ENCODE measurements at places on chromosomes 7 and 10. TPM values are rescaled to one million over a fixed set of nuclear protein-coding genes. Genes with fewer than 3 reads are reported as not detected.
A peak's percentile ranks its signal among the peaks of the same experiment; 100 is the strongest.

Gene TRIM50
- total RNA-seq = not detected

Gene FHIP2A
- total RNA-seq = 23.2 TPM

Gene CNPY1
- total RNA-seq = not detected

Gene SYT15
- 0.69 TPM for total RNA-seq

Gene NPTX2
- total RNA-seq = not detected

Gene SLC26A4
- total RNA-seq = 0.78 TPM

DNA sequence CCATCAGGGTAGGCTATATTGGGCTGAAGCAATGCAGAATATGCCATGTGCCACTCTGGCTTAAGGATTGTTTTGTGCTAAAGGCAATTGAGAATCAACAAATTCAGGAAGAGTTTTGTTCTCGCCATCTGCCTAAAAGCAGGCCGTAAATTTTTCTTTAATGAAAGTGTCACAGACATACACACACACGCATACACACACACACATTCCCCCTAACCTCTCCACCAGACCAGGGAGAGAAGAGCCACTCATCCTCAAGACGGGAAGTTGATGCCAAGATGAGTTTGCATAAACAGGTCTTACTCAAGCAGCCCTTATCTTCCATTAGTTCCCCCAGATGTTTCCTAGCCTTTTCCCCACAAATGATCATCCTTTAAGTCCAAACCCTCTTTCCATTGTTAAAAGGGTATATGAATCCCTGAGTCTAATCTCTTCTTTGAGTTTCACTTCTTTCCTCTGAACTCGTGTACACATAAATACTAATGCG lies 59.6 kb upstream of the TRIM24 start:
- H3K4me3 ChIP-seq = no peak overlapping the region
- no peaks in the 10 kb centered on the region for H3K27me3 ChIP-seq
- H3K4me1 ChIP-seq = no peaks in the 10 kb centered on the region
- no peak for DNase-seq
- no peak overlapping the region for H3K27ac ChIP-seq

- H3K4me1 ChIP-seq = no peaks in the 10 kb centered on the region
- H3K27ac ChIP-seq = no peak overlapping the region
- DNase-seq = no peak
- H3K36me3 ChIP-seq = no peaks in the 10 kb centered on the region
- H3K4me3 ChIP-seq = no peak overlapping the region
These were observed 177.6 kb downstream of the PLPP4 start for GRCh38 chr10:120634659-120635058.

DNA sequence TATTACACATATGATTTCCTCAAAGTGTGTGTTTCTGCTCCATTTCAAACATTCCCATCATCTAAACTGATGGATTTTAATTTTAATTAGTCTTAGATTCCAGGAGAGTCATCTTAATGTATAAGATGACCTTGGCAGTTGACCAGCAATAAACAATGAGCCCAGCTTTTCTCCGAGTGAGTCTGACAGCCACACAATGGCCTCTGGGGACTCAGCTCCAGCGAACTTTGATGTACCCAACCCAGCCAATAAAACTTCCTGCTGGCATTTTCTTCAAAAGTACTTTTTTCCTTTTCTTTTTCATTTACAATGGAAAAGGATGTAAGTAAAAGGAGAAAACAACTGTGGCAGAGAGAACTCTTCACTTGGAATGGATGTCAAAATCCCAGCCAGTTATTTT lies 139.1 kb upstream of the CTBP2 start:
- no peaks in the 10 kb centered on the region for H3K36me3 ChIP-seq
- H3K27ac ChIP-seq = no peak overlapping the region
- DNase-seq = no peak

DNA sequence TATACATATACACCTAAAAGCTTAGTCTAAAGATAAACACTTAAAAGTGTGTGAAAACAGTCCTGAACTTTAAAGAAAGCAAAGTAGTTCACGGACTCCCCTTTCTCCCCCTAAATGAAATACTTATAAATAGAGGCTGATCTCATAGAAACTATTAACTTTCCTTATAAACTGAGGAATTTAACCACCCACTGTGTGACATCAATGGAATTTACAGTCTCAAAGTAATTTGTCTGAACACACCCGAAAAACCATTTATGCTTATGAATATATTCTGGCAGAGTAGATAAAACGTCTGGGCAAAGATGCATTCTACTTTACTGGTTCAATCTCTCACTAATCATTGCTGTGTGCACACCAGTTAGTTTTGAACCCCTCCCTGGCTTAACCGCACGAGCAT lies 181.8 kb upstream of the DGKB start:
- H3K27ac ChIP-seq = no peak overlapping the region
- H3K36me3 ChIP-seq = no peaks in the 10 kb centered on the region
- H3K4me1 ChIP-seq = no peaks in the 10 kb centered on the region
- H3K4me3 ChIP-seq = no peak overlapping the region

DNA sequence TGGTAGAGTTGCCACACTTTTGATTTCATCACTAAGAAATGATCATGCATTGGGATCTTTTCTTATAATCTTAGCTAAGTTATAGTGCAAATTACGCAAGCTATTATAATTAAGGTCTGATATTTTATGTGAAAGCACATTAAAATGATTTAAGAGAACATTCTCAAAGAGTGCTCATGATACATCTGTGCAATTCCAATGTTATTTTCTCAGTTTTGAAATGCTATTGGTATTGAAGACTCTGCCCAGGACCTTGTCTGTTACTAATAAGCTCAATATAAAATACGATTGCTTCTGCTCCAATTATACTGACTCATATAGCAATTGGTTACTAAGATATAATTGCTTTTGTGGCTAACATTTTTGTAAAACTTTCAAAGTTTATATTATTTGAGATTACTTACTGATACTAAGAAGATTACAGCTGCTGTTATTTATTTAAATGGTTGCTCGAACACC lies 180.9 kb downstream of the ADAM12 start:
- H3K4me1 ChIP-seq = no peaks in the 10 kb centered on the region
- no peaks in the 10 kb centered on the region for H3K27me3 ChIP-seq
- no peak for DNase-seq
- H3K36me3 ChIP-seq = no peaks in the 10 kb centered on the region
- no peak overlapping the region for H3K27ac ChIP-seq

- H3K4me1 ChIP-seq = peaks cover 15% of the 10 kb centered on the region
- DNase-seq = no peak
- no peak overlapping the region for H3K27ac ChIP-seq
- peaks cover 88% of the 10 kb centered on the region for H3K27me3 ChIP-seq
- H3K4me3 ChIP-seq = no peak overlapping the region
- H3K36me3 ChIP-seq = no peaks in the 10 kb centered on the region
These were observed 288.3 kb upstream of the NFE2L3 start for GRCh38 chr7:25863729-25864110.

DNA sequence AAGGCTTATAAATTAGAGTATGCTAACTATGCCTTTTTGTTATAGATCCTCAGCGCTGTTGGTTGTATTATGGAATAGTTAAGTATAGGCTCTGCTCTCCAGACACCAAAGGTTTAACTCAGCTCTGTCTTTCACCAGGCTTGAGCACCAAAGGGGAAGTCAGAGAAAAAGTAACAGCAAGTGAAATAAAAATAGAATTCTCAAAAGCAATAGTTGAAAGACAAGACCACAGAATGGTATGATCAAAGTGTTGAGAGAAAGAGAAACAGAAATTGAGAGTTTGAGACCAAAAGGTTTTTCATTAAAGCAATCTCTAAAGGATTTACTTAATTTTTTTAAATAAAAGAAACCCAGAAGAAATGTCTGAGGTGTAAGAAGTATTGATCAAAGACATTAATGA lies 529.8 kb upstream of the C7orf33 start:
- H3K27ac ChIP-seq = no peak overlapping the region
- no peaks in the 10 kb centered on the region for H3K4me1 ChIP-seq
- no peak for DNase-seq
- no peaks in the 10 kb centered on the region for H3K36me3 ChIP-seq
- no peak overlapping the region for H3K4me3 ChIP-seq
- H3K27me3 ChIP-seq = no peaks in the 10 kb centered on the region

DNA sequence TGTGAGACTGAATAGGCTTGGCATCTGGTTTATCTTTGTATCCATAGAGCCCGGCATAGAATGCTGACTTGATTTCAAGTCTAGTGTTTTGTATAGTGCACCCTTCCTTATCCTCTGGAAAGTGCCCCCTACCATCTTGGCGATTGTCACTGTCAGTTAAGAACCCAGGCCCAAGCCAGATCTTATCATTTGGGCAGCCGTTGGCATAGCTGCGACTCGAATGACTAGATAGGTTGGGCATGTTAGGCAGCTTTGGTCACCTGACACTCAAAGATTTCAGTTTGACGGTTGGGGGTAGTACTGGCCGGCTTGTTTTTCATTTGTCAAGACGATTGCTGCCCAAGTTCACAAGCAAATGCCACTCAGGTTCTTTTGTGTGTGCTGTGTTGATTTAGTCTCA lies 6.6 kb downstream of the NIPSNAP2 start:
- DNase-seq = no peak
- H3K27ac ChIP-seq = no peak overlapping the region
- H3K36me3 ChIP-seq = no peaks in the 10 kb centered on the region

DNA sequence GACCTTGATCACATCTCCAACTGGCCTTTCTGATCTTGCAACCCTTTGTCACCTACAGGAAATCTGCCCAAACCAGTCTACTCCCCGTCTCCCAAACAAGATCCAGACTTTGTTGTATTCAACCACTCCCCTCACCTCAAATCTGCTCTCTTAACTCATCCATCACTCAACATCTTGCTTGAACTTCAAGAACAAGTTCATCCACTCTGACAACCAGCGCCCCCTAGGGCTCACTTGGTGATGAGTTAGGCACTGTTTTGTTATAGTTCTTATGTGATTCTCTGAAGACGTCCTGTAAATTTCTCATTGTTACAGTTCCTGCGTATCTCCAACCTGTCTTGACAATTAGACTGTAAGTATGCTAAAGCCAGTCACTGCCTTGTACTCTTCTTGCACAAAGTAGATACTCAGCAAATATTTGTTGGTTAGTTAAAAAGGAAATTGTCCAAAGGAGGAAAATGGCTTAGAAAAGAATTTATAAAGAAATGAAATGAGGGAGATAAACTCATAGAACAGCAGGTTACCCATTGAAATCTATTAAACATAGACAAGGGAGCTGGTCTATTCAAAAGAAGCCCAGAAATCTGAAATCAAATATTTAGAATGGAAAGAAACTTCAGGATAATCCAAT lies 5.3 kb downstream of the FRMD4A start:
- H3K4me1 ChIP-seq = no peaks in the 10 kb centered on the region
- no peak overlapping the region for H3K4me3 ChIP-seq
- peaks cover 5% of the 10 kb centered on the region for H3K27me3 ChIP-seq
- peak; percentile 53 for DNase-seq

- DNase-seq = no peak
- no peak overlapping the region for H3K4me3 ChIP-seq
- H3K36me3 ChIP-seq = peaks cover 13% of the 10 kb centered on the region
These were observed 81.9 kb downstream of the NUDCD3 start for GRCh38 chr7:44408596-44408995.

GRCh38 chr10:90732581-90732980 lies 125.3 kb downstream of the HTR7 start:
- no peaks in the 10 kb centered on the region for H3K36me3 ChIP-seq
- DNase-seq = no peak
- no peaks in the 10 kb centered on the region for H3K4me1 ChIP-seq
- no peak overlapping the region for H3K27ac ChIP-seq
- H3K27me3 ChIP-seq = no peaks in the 10 kb centered on the region

- no peaks in the 10 kb centered on the region for H3K4me1 ChIP-seq
- DNase-seq = no peak
- H3K4me3 ChIP-seq = no peak overlapping the region
- H3K27ac ChIP-seq = no peak overlapping the region
These were observed 89.7 kb upstream of the RPA3 start for GRCh38 chr7:7808156-7808555.

GRCh38 chr10:127069436-127069835 lies 127.0 kb downstream of the INSYN2A start:
- H3K27me3 ChIP-seq = no peaks in the 10 kb centered on the region
- no peak overlapping the region for H3K4me3 ChIP-seq
- no peaks in the 10 kb centered on the region for H3K36me3 ChIP-seq
- H3K4me1 ChIP-seq = no peaks in the 10 kb centered on the region

DNA sequence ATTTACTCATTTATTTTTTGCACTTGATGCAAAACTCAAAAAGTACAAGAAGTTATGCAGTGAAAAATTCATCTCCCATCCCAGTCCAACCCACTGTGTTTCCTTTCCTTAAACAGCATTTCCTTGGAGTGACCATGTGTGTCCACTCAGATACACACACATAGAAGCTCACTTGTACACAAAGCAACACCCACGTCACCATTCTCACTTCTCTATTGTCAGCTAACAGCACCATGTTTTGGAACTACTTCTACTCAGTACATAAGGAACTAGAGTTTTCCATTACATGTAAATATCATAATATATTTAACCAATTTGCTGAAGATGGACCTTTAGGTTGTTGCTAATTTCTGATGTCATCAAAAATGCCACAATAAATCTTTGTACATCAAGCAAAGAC lies 167.6 kb downstream of the GRID1 start:
- no peaks in the 10 kb centered on the region for H3K4me1 ChIP-seq
- no peak overlapping the region for H3K4me3 ChIP-seq
- H3K27ac ChIP-seq = no peak overlapping the region
- H3K27me3 ChIP-seq = no peaks in the 10 kb centered on the region

- no peak overlapping the region for H3K4me3 ChIP-seq
- no peak for DNase-seq
- no peaks in the 10 kb centered on the region for H3K4me1 ChIP-seq
- no peak overlapping the region for H3K27ac ChIP-seq
These were observed 53.0 kb downstream of the PHF14 start for GRCh38 chr7:11026452-11027359.

DNA sequence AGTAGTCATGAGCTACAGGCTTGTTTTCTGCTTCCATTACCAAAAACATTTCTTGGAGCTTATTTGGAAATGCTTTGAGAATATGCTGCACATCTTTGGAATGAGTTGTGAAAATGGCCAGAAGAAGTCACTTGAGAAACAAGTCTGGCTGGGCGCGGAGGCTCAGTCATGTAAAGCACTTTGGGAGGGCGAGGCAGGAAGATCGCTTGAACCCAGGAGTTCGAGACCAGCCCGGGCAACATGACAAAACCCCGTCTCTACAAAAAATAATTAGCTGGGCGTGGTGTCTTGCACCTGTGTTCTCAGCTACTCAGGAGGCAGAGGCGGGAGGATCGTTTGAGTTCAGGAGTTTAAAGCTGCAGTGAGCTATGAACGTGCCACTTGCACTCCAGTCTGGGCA lies 882 bp upstream of the CHCHD1 start:
- H3K4me1 ChIP-seq = peaks cover 39% of the 10 kb centered on the region
- no peak for DNase-seq
- no peaks in the 10 kb centered on the region for H3K27me3 ChIP-seq
- H3K27ac ChIP-seq = peak overlapping the region; percentile 81
- no peaks in the 10 kb centered on the region for H3K36me3 ChIP-seq
- H3K4me3 ChIP-seq = peak overlapping the region; percentile 74

- no peaks in the 10 kb centered on the region for H3K36me3 ChIP-seq
- H3K27ac ChIP-seq = no peak overlapping the region
- H3K4me1 ChIP-seq = no peaks in the 10 kb centered on the region
- H3K27me3 ChIP-seq = no peaks in the 10 kb centered on the region
These were observed 84.7 kb downstream of the AUTS2 start for GRCh38 chr7:69683002-69683401.
